Hematopoietic multipotent progenitor cell treated with erythropoietin and hydrocortisone succinate and interleukin-3 and kit ligand, for 8 days (in vitro differentiated cells): ENCODE measurements at places on chromosomes 16 and 17.

DNA sequence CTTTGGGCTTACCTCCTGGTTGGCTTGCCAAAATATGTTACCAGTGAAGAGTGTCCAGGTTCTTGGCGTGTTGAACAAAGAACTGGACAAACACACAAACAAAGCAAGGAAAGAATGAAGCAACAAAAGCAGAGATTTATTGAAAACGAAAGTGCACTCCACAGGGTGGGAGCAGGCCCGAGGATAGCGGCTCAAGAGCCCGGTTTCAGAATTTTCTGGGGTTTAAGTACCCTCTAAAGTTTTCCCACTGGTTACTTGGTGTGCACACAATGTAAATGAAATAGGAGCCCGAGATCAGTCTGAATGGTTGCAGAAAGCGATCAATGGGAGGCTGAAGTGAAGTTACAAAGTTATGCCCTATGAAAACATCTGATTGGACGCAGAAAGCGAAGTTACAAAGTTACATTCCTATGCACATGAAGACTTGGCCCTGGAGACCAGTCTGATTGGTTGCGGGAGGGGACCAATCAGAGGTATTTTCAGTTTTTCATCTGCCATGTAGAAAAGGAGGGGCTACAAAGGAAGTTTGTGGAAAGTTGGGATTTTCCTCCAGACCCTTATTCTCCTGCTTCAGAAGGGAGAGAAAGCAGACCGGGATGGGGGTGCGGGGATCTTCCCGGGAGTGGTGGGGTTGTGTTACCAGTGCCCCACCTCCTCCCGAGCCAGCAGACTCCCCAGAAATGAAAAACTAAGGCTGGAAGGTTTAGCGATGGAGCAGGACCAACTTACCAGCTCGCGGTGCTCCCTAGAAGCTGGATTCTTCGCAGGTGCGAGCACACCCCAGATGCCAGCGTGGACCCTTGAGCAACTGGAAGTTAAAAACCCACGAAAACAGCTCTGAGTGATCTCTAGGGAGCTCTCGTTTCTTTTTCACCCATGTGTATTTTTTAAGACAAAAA lies at the start of gene SLFN12:
Gene SLFN12, minus strand, starts transcription at position 325 of the 899 bp plus-strand sequence. CDS start 9,472 bp downstream, outside the sequence.
- peak; percentile 83 for DNase-seq

DNA sequence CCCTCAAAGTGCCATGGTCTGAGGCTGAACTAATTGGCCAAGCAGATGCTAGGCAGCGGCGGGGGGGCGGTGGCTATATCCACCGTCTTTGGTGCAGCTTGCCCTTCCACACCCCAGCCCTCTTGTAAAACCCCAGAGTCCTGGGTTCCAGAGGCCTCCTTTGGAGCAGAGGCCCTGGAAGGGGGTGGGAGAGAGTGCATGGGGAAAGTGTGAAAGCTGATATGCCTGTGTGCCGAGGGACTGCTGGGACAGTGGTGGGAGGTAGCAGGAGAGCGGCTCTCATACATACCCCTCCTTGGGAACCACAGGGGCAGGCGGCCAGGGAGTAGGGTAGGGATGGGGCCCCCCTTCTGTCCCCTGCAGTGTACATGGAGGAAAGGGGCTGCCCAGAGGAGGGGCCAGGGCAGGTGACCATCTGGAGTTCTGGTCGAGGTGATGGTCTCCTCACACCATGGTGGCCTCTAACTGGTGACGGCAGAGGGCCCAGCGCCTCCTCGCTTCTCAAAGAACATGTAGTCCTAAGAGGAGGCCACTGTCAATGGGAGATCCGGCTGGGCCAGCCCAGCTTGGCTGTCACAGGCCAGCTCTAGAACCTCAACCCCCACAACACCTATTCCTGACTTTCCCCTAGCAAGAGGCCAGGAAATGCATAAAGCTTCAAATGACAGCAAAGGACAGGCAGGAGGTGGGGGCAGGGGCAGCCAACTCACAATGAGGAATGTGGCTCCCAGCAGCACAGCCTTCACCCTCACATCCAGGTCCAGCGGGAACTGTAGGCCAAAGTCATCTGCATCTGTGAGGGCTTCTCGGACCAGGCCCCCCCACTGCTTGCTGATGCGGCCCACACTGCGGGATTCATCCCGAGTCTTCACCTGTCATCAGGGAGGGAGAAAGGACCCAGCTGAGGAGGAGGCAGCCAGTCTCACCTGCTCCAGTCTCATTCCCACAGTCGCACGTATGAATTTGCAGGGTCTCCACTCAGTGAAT lies 4.1 kb downstream of the PLSCR3 start:
- no peak for DNase-seq

DNA sequence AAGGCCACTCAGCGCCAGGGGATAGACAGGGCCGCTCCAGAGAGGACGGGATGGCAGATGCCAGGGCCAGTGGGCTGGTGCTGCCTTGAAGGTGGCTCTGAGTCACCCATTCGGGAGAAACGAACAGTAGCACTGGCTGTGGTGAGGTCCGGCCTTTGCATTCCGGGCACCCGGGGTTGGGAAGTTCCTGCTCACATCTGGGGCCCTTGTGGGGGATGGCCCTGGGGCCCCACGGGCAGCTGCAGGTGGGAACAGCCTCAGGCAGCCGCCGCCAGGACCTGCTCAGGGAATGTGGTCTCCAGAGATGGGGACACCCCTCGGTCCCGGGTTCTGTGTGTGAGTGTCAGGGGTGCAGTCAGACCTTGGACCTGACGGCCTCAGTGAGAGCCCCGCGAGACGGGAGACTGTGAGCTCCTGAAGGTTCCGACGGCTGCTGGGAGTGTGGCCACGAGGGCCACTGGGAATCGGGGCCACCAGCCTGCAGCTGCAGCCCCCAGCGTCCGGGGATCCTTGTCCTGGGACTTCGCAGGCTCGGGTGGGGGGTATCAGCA lies 1.4 kb downstream of the CBFA2T3 start:
- DNase-seq, result peak; percentile 51

DNA sequence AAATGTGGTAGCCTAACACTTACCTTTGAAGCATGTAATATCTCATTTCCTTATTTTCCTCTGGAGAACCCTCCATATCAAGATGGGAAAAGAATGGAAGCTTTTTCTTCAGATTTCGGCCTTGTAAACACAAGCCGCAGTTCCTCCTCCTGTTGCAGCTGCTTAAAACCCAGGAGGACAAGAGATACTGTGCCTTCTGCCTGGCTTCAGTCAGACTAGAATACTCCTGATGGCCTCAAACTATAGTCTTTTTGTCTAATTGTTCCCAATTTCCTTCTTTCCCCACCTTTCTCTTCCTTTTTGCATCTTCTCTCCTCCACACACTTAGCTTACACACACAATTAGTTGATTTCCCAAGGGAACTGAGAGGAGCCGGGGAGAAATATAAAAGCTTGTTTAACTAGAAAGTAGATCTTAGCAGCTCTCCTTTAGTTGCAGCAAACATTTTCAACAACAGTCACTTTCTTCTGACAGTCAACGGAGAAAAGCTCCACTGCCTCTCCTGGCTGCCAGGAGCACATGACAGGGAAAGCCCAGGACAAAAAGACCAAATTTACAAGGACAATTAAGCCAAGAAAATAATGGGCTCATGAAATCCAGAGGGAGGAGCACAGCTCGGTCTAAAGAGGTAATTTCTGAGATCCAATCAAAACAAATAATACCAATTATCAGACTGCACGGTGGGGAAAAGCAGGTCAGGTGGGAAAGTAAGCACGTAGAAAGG lies 76.4 kb upstream of the C17orf78 start:
- no peak for DNase-seq

DNA sequence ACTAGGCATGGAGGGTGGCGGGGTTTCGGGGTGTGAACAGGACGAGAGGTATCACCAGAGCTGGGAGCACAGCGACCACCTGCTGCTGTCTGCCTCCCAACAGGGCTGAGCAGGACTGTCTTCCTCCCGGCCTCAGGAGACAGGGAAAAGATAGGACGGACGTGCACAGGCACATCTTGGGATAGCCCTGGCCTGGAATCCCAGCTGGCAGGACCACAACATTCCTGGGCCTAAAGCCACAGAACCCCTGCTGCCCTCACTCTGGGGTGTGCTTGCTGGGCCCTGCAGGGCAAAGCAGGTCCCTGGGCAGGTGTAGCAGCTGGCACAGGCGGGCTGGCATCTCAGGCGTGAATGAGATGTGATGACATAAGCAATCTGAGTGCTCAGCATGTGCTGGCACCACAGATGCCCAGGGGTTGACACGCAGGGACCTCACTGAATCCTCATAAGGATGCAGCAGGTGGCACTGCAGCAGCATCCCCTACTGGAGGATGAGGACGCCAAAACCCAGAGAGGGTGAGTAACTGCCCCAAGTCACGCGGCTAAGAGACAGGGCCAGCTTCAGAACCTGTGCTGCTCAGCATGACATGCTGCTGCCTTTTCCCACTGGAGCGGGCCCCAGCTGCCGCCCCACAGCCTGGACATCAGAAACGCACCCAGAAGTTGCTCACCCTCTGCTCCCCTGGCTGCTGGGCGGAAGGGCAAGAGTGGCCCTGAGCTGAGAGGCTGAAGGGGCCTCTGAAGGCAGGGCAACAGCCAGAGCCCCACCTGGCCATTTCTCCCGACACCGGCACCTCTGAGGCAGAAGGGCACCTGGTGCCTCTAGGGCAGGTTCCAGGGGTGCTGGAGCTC lies 7.1 kb downstream of the CORO7 start:
- no peak for DNase-seq

- no peak for DNase-seq
Measured at GRCh38 chr17:10613775-10614513, 43.2 kb downstream of the MYH3 start.

DNA sequence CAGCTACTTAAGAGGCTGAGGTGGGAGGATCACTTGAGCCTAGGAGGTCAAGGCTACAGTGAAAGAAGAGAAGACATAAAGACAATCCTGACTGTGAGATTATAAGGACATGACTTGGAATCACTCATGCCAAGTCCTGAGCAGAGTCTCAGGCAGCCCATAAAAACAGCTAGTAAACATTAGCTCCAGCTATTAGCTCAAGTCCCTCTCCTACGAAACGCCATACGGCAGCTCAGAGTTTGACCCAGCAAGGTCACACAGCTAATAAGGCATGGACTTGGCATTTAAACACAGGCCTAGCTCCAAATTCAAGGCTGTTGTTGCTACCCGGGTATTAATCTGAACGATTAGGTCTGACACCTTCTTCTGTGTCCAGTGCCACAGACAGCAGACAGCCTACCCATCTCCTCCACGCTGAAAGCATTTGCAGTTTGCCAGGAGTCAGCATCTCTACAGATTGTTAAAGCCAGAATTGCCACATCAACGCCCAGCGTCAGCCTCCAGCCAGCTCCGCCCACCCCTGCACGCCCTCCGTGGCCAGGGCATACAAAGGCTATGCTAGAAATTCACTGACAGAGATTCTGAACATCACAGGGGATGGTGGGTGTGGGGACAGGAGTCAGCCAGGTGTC lies 9.9 kb upstream of the TMEM114 start:
- DNase-seq, result no peak

- no peak for DNase-seq
Measured at GRCh38 chr17:149897-150584, 12.7 kb downstream of the SCGB1C2 start.

DNA sequence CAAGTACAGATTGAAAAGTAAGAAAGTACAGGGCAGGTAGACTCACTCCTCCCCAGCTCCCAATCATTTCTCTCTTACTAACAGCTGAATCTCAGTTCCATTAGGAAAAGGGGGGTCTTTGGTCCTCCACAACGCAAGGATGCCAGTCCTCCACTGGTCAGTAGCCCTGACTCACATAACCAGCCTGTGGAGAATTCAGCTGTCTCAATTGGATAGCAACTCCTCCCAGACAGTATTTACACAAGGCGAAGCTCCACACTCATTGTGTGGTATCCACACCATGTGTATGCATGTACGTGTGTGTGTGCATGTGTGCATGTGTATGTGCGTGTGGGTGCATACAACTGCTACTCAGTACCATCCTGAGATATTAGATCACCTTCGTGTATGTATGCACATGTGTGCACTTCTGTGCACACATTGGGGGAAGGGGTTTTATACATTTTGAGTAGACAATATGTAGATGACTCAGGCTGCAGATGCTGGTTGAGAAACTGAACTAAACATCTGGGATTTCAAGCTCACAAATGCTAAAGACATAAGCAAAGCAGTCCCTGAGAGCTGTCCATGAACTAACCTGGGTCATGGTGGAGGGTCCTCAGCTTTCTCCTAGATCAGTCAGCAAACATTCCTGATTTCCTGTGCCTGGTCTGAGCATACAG lies 240.1 kb downstream of the SLC39A11 start:
- DNase-seq, result no peak

DNA sequence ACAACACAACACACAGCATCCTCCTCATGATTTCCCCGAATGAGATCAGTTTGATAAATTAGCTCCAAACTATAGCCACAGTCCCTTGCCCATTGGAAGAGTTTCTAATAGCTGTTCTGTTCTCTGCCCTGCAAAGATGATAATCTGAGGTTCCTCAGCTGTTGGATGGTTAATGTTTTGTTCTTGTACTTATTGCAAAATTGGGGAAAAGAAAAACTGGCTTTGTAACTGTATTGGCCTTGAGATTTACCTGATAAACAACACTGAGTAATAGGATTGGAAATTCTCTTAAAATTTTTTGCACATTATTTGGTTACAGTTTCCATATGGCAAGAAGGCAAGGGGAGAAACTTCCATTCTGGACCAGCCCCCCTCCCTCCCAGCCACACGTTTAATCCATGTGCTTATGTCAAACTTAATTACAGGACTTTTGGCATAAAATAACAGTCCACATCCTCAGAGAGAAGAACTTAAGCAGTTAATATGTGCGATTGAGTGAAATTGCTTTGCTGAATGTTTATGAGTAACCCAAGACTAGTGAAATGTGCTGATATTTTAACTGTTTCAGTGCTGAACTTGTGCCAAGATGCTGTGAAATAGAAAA lies 119.1 kb upstream of the ZFHX3 start:
- DNase-seq, result no peak

DNA sequence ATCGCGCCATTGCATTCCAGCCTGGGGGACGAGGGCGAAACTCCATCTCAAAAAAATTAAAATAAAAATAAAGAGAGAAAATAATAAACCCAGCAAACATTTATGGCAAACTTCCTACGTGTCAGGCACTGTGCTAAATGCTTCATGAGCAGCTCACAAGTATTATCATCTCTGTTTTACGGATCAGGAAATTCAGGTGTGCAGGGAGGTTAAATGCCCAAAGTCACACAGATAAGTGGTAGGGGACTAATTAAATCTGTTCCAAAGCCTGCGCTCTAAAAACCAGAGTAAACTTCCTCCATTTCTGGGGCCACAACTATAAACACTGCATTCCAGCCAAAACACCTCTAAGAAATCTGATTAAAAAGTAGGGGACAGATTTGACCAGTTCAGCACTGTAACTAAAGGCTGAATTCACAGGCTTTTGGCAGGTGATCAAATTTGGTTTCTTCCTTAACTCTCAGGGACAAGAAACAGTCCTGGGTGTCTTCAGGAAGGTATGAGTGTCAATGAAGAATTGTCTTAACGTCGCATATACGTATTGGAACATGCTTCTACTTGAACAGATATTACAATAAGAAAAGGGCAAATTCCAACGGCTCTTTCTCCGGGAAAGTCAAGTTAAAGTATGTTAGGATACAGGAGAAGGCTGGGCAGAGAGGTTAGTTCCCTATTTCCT lies 996 bp downstream of the STRADA start:
- peak; percentile 44 for DNase-seq

DNA sequence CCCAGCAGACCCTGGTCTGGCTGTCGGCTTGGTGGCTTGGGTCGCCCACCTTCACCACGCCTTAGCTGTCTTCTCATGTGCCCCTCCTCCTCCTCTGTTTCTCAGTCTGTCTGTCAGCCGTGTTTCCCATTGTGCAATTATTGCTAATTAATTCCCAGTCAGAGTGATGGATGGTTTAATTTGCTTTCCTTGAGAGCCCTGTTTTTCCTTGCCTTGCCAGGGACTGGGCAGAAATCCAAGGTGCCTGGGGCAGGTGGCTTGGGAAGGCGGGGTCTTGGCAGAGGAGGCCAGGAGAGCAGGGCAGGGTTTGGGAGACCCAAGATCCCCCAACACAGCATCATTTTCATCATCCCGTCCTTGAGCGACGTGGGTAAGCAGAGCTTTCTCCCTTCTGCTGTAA lies 21.3 kb downstream of the NECAB2 start:
- no peak for DNase-seq
